ENCODE measurements at places on chromosomes 7 and 10.

GRCh38 chr10:93437086-93437945, 44.8 kb downstream of the MYOF start:
- no peak for DNase-seq

GRCh38 chr7:112157072-112157471, 49.1 kb downstream of the DOCK4 start:
- DNase-seq, result no peak

DNA sequence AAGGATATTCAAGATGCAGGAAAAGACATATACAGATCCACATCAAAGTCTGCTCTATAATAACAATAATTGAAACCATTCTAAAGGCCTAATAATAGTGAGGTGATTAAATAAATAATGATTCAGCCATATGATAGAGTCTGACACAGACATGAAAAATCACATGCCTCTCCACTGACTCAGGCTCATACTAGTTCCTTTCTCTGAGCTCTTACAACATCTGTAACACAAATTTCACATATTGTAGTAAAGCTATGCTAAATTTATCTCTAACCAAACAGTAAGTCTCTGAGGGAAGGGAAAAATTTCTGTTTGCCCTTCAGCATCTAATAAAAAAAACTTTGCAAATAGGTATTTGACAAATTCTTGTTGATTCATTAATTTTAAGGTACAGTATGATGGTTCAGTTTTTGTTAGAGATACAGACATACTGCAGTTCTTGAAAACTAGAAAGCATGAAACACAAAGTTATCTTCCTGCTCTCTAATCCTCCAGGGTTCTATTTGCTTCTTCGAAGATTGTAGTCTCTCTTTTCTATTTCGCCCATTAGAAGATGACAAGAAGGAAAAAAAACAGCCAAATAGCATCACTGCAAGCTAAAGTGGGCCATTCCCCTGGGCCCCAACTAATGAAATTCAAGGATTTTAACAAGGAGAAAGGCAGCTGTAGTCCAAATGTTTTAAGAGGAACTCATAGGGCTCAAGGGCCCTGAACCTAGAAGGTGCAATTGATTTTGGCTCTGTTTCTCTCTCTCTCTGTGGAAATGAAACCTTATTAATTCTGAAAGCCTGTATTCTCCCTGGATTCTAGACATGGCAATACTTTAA, 53.9 kb downstream of the CUBN start:
- no peak for DNase-seq

- no peak for DNase-seq
Observed at GRCh38 chr10:60417901-60418300, 28.2 kb upstream of the ANK3 start.

DNA sequence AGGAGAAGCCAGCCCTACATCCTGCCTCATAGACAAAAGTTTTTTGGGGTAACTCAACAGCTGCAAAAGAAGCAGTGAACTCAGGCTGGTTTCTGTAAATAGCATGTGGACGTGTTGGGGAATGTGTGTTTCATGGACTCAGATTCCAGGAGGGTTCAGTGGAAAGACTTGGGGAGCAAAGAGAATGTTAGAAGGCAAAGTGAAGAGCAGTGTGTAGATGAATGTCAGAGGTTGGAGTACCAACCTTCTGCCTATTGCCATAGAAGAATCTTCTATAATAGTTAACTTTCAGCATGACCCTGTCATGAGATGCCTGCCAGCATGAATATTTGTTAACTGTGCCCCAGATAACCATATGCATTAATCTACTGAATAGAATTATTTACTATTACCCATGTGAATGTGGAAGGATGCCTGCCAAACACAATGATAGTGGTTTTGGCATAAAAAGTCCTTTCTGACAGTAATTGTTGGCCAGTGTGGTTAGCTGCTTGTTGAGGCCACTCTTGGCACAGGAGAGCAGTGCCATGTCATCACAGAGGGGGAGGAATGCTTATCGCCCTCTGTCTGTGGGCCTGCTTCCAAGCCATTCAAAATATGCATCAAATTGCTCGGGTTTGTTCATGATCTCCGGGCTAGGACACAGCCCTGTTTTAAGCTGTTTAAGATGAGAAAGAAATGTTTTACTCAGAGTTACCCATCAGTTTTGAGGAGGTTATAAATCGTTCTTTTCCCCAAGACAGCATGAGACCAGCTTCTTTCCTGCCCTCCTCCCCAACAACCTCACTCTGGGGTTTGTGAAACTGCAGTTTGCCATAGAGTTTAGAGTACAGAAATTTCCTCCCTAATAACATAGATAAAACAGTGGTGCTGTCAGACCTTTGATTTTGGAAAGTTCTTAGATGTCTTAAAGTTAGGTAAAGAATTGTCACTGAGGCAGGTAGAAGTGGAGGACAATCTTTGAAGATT, 165.3 kb downstream of the WNT2 start:
- DNase-seq, result no peak

GRCh38 chr10:50417886-50418830, 166.8 kb upstream of the ASAH2 start:
- no peak for DNase-seq

DNA sequence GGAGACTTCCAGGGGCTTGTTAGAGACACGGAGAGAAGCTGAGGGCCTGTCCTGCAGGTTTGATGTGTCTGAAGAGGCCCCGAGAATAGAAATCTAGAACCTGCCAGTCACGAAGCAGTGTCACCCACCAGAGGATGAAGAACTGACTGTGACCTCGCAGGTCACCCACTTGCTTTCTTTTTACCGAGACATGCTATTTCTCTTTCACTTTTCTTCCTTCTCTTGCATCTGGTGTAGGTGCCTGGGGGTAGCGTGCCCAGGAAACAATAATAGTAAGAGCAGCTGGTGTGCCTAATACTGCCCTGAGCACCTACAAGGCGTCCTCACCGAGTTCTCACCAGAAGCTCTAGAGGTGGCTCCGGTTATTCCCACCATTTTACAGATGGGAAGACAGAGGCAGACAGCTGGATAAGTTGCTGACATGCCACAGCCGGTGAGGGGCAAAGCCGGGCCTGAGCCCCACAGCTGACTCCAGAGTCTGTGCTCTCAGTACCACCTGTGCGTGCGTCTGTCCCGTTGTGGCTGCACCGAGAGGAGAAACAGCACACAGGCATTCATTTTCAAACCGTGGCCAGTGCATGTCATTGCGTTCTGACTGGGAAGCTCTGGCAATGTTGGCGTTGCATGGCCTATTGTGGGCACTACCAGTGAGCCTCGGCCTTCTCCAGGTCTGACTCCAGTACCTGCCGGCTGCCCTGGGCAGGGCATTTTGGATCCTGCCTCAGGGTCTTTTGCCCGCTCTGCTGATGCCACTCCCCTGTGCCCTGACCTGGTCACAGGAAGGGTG, 7.8 kb downstream of the CHST3 start:
- no peak for DNase-seq

DNA sequence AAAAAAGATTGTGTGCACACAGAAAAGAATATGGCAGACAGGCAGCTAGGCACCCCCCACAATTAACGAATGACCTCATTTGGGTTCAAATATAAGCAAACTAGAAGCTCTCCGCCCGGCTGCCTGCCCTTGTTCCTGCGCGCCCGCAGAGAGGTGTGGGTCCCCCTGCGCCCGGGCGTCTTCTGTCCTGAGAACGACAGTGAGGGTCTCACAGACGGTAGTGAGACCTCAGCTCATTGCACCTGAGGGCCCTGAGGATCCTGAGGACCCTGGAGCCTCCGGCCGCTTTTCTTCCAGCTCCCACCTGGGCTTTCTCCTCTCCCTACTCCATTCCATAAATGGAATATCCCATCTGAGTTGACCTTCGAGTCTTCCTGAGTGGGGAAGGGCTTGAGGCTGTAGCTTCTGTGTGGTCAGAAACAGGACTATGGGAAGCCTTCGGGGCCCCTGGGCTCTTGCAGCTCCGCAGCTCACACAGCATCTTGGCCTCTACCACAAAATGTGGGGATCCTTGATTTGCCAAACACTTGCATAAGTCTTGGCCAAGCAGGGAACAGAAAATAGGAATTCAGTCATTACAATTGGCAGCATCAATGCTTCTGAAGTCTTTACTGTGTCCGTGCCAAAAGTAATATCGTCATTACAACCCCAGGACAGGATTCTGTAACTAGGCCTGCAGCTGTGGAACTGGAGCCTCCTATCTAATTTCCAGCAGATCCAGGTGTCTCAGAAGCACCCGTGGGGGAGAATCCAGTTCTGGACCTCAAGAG, 43.8 kb downstream of the JAKMIP3 start:
- no peak for DNase-seq

GRCh38 chr10:77553311-77553710, 84.3 kb downstream of the KCNMA1 start:
- DNase-seq, result no peak

DNA sequence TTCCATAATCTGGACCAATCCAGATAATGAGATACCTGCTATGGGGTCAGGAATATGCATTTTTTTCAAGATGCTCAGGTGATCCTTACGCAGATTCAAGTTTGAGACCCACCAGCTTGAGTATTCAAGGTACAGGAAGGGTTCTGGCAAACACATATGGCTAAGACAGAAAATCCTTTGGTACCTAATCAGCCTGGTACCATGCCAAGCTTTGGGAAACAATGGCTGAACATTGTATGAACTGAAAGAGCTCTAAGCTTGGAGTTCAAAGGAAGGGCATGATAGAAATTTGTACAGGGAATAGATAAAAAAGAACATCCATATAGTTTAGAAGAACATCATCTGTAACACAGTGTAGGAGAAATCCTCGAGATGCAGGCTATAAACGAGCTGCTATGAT, 382.7 kb downstream of the THSD7A start:
- DNase-seq, result no peak

DNA sequence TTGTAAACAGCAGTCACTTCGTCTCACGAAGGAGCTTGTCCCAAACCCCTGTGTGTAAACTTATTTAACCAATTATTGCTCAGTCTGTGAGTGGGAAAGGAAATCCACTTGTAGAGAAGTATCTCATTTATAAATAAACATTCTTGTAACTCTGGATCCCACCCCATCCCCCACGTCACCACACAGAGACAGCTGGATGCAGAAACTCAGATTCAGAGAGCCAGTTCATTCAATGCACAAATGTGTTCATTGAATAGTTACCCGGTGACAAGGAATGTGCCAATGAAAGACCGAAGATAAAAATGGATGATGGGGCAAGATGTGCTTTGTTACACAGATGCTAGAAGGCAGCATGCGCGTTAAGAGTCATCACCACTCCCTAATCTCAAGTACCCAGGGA, 8.3 kb upstream of the OCM start:
- no peak for DNase-seq

DNA sequence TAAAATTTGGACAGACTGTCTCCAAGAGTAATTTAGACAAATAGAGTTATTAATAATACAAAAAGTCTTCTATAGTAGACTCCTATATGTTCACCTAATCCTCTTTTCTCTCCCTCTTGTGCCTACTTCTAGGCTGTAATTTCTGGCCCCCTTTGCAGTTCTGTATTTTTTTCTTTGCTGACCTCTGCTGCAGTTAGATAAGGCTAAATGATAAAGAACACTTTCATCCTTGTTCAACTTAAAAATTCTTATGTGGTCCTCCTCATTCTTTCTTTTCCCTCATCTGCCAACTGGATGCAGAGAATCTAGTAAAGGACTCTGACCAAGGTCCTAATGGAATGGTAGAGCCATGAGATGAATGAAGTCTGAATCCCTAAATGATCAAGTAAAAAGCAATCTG, 20.1 kb downstream of the GLCCI1 start:
- DNase-seq, result no peak

DNA sequence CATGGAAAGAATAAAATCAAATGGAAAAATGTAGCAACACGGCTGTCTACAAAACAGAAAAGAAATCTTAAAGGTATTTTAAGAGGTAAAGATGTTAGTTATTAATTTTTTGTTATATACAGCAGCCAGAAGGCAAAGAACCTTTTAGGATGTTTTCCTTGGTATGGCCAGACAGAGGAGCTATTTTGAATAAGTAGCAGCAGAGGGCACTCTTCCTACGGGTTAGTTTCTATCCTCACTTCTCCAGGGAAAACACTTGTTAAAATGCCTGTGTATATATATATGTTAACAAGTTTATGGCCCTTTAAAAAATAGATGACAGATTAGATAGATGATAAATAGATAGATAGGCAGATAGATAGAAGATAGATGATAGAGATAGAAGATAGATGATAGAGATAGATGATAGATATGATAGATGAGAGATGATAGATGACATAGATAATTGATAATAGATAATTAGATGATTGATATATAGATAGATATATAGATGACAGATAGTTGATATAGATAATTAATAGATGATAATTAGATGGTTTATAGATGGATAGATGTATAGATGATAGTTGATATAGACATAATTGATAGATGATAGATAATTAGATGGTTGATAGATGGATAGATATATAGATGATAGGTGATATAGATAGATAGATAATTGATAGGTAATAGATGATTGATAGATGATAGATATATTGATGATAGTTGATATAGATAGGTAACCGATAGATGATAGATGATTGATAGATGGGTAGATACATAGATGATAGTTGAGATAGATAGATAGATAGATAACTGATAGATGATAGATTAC, 57.8 kb upstream of the WIPF3 start:
- DNase-seq, result peak; percentile 52

DNA sequence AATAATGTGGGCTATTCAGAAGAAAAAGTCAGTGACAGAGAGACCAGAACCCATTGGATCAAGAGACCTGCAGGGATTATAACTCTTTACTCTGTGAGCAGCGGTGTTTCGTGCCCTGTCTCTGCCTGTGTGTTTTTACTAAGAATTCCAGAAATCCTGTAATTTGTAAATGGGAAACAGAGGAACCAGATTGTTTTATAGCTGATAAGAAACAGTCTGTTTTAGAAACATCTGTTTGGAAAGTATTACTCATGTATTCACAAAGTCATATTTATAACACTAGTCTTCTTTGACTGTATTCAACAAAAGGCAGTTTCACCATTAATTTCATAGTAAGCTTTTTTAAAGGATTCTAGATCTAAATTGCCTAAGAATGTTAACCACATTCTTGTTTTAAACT, 30.0 kb upstream of the VDAC2 start:
- no peak for DNase-seq

DNA sequence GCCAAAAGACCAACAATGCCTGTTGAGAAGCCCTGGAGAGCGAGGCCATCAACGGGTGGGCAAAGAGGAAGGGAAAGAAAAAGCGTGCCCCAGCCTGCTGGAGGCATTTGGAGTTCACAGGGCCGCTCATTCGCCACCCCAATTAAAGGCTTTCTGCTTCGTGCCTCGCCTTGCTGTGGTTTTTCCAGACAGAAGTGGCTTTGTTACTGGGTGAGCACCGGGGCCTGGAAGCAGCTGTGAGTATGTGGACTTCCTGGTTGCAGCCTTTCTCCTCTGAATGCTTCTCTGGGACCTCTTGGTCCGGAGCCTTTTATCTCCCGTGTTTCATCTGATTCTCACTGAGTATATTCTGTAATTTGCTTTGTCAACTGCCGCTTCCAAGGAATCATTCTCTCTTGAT, 118.1 kb upstream of the EGR2 start:
- DNase-seq, result no peak

DNA sequence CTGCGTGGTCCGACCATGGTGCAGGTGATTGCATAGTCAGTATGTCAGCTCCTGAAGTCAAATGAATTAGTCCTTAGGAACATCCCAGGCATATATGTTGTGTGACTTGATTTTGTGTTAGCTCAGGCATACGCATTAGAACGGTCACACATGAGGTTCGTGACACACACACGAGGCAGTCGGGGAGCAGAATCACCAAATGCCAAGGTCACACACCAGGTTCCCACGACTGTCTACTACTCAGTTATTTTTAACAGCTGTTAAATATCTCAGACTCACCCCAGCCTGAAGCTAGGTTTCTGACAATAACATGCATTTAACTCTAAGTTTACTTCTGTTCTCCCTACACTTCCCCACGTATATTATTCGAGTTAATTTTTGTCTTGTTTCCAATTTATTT, 54.8 kb downstream of the DYNC2I1 start:
- no peak for DNase-seq

- DNase-seq, result no peak
Observed at GRCh38 chr10:24645784-24646183, 77.9 kb downstream of the ARHGAP21 start.

Measured in NCI-H1436 (cell line).